ENCODE measurements at places on chromosomes 12 and 14.

GRCh38 chr12:46752396-46752795, 73.4 kb downstream of the SLC38A4 start:
- DNase-seq, result no peak

DNA sequence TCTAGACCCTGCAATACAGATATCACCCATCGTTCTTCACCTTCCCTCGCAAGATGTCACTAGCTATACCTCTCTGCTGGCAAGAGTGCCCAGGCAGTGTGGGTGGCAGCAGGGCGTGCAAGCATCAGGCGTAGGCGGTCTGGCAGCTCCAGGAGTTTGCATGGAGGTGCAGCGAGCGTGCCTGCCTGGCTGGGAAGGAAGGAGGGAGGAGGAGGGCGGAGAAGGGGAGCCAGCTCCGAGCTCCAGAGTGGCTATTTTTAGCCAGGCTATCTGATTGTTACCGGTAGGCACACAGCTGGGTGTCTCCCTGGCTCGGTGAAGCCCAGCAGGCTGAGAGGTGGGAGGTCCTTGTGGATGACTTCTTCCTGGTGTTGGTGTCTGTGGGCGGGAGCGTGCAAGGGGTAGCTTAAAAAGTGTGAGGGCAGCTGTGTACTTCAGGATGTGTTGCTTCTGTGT, 6.2 kb downstream of the FOXJ2 start:
- peak; percentile 32 for DNase-seq

DNA sequence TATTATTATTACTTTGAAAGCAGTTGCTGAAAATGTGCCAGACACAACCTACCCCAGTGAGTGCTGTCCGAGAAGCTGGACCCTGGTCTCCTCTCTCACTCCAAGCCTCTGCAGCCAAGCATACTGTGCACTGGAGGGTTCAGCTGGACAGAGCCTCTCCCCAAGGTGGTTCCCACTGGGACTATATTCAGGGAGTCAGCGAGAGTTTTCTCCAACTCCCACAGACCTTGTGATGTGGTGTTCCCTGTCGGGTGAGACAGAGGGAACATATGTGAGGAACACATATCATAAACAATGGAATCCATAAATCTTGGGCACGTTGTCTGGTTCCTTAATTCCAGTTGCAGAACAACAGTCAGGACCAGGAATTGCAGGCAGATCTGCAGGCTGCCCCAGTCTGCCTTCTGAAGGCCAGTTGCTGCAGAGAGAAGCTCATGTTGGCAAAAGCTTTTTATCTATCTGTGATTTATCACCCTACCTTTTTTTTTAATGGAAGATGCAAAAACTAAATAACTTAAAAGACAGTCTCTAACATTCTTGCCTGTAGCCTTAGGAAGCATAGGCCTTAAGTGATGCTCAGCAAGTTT, 619.8 kb upstream of the TBX3 start:
- DNase-seq, result no peak

DNA sequence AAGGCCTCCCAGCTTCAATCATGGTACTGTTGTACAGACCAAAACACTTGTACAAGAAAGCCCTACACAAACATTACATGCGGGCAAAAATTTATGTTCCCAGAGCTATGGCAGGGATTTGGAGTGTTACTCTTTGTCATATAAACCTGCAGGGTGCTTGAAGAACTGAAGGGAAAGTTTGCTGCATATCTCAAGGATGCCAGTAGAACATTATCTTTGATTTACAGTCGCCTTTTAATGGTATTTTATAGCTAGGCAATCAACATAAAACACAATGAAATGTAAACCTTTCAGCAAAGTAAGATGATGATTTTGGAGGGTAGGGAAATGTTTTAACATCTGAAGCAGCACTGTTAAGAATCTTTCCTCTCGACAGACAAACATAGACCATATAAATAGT, 305.6 kb downstream of the KCNH5 start:
- DNase-seq, result no peak

- no peak for DNase-seq
Observed at GRCh38 chr12:130709151-130709970, 6.7 kb downstream of the RIMBP2 start.

GRCh38 chr12:55722948-55723347, 2.8 kb downstream of the RDH5 start:
- no peak for DNase-seq

DNA sequence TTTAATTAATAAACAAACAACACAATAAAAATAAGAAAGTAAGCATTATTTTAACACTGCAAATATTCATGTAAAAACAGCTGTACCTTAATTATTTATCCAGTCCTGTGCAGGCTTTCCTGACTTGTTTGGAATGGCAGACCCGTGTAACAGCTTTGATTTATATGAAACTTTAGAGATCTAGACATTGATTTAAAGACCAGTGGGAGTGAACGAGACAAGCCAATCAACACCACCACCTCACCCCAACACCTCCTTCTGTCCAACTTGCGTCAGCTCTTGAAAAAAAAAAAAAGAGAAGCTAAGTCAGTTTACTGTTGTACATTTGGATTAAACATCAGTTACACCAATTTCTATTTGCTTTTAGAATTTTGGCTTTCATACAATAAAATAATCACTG, 22.3 kb downstream of the SLC38A4 start:
- no peak for DNase-seq

- no peak for DNase-seq
Observed at GRCh38 chr12:24561882-24562770, 386.8 kb downstream of the BCAT1 start.

GRCh38 chr12:9079883-9080675, 35.6 kb downstream of the A2M start:
- no peak for DNase-seq

DNA sequence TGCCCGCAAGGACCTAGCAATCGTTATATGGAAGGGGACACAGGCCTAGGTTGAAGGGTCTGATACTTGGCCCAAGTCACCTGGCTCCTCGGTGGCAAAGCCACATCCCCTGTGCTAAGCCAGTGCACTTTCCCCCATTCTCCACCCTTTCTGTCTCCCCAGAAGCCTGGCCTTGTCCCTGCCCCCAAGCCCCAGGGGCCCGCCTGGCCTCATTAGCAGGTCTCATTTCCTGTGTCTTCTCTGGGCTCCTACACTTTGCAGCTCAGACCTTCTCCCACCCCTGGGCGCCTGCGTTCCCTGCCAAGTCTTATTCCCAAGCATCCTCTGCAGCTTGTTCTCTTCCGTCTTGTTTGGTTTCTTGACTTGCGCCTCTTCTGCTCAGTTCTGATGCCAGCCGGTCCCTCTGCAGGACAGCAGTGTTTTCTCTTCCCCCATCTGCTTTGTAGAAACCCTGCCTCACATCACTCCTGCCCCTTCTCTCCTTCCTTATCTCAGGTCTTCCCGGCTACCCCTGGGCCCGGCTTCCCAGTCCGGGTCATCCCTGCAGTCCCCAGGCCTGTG, 66.7 kb downstream of the SLC24A4 start:
- no peak for DNase-seq

GRCh38 chr12:51954561-51955361, 3.3 kb downstream of the ACVR1B start:
- DNase-seq, result no peak

GRCh38 chr14:93683226-93683625, 105.1 kb downstream of the PRIMA1 start:
- DNase-seq, result peak; percentile 17

- no peak for DNase-seq
Observed at GRCh38 chr14:44010071-44010470, 497.0 kb downstream of the FSCB start.

DNA sequence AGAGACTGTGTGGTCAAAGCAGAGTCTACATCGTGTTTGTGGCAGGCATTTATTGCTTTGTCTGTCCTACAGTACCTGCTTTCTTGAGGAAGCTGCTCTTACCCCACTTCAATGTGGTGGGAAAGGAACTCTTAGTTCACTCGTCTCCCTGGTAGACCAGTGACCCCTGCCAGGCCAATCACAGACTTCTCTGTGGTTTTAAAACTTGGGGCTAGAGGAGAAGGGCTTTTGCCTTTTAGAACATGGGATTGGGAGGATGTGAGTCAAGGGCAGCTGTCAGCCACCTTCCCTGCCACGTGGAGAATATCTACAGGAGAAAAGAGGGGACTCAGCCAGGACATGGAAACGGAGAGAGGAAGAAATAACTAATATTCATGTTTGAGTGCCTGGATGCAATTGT, 36.8 kb upstream of the TMED10 start:
- DNase-seq, result no peak

GRCh38 chr12:851913-852312, 97.6 kb downstream of the RAD52 start:
- peak; percentile 61 for DNase-seq

DNA sequence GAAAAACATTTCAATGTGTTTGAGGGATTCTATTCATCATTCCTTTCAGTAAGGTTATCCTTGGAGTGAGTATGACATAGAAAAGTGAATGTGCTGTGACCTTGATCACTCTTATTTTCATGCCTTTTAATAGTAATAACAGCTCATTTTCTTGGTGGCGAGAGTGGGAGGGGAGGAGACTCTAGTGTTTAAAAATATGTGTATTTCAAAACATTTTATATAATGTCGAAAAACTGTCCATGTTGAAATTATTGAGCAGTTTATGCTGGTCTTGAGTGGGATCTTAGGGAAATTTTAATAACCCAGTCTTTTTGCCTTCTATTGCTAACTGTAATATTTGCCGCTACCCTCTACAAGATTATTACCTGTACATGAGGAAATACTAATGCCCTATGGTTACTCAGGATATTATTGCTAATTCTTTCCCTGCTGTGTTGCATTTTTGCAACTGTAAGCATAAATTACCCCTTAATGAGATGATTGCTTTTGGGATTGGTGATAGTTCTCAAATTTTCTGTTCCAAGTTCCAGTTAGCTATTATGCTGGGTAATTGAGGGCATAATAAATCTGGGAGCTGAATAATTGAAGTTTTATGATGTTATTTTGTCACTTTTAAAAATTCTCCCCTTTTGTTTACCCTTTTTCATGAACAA, 21.9 kb downstream of the ATF7IP start:
- no peak for DNase-seq

DNA sequence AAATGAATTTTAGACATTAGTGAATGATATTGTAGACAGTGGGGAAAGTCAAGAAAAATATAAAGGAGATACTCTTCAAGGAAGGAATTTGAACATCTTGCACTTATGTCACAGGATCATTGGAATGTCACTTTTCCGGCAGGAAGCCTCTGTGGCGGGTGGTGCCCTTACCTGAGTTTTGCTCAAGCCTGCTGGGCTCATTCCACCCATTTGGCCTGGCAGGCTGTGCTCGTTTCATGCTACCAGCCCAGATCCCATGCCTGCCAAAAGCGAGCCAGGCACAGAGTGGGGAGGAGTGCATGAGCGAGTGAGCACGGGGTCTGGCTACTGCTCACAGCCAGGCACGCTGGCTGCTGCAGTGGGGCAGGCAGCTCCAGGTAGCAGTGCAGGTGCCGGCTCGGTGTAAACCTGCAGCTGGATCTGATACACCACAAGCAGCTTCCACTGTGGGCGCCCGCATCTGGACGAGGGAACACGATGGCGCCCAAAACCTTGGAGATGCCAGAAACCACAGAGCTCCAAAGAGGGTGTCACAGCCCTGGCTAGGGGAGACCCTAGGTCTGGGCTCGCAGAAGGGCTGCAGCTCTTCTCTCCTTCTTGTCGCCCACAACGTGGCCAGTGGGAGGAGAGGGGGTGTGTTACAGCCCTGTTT, 28.7 kb upstream of the YAF2 start:
- no peak for DNase-seq

DNA sequence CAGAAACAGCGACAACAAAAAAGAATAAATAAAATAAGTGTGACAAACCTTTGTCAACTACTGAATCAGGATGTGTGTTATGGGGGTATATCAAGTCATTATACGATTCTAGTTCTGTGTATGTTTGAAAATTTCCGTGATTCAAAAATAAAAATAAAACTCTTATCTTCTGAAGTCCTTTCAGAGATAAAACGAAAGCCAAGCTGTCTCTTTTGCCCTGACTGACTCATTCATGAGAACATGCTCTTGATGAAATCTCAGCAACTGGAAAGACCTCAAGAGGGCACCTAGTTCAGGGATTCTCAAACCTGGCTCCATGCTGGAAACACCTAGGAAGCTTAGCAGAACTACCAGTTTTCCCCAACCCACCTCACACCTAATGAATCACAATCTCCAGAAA, 9.2 kb downstream of the FOXN3 start:
- DNase-seq, result no peak

GRCh38 chr12:32365473-32366064, 33.8 kb upstream of the FGD4 start:
- DNase-seq, result peak; percentile 57

DNA sequence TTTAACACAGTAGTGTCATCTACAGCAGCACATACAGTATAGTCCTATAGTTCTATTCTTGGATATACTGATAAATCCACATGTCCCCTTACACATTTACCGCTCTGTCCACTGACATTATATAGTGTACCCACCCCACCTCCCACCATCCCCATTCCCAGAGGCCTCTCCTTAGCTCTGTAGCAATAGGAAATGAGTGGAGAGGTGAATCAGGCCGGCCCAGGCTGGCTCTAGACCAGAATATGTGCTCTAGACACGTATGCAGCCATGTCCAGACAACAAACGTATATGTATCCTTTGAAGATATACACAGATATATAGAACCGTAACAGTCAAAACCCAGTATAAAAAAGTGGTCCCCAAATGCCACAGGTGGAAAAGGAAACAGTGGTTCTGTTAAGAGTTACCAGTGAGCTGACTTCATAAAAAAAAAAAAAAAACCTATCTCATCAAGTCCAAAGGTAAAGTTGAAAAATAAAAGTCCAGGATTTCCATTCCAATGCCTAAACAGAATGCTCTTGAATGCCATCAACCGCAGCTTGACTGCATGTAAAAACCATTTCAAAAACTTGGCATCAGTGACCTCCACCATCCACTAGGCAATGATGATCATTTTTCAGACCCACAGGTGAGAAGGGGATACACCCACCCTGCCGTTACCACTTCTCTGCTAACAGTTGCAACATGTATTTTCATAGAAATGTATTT, 16.7 kb downstream of the EGLN3 start:
- no peak for DNase-seq

- DNase-seq, result no peak
Observed at GRCh38 chr12:6049587-6049986, 74.9 kb downstream of the VWF start.

DNA sequence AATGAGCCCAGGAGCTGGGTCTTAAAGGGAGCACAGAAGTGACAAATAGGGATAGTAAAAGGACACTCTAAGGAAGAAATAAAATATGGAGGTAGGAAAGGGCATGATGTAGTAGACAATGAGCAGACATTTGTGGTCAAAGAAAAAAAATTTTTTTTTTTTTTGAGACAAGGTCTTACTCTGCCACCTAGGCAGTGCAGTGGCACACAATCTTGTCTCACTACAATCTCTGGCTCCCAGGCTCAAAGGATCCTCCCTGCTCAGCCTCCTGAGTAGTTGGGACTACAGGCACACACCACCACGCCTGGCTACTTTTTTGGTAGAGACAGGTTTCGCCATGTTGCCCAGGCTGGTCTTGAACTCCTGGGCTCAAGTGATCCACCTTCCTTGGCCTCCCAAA, 8.5 kb downstream of the FKBP3 start:
- DNase-seq, result no peak
